Psoas muscle (tissue), 8 donors: ENCODE measurements at places on chromosomes 7 and 10. TPM values are rescaled to one million over a fixed set of nuclear protein-coding genes. Genes with fewer than 3 reads are reported as not detected.

Gene ASAH2
- total RNA-seq: 0.18 TPM

DNA sequence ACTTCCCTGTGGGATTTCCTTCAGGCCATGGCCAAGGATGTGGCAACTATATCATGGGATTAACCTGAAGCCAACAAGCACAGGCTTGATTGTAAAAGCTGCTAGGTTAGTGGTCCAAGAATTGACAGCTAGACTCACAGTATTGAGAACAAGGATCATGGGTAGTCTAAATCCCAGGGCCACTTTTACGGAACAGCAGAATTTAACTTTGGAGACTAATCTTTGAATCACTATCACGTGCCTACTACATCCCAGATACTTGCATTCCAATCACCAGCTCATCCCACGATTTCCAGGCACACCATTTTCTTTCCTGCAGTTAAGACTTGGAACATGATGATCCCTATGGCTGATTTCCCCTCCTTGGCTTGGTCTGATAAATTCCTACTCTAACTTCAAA is 65.6 kb upstream of the ADO start:
- H3K4me1 ChIP-seq: no peaks in the 10 kb centered on the region
- no peak overlapping the region for H3K4me3 ChIP-seq
- no peak overlapping the region for H3K27ac ChIP-seq
- DNase-seq: no peak
- no peaks in the 10 kb centered on the region for H3K36me3 ChIP-seq

GRCh38 chr7:157022681-157023588 is 12.5 kb upstream of the MNX1 start:
- no peaks in the 10 kb centered on the region for H3K36me3 ChIP-seq
- H3K4me1 ChIP-seq: peaks cover 16% of the 10 kb centered on the region
- H3K27ac ChIP-seq: no peak overlapping the region
- no peak for DNase-seq
- no peak overlapping the region for H3K4me3 ChIP-seq
- peaks cover 93% of the 10 kb centered on the region for H3K27me3 ChIP-seq

Gene NME8
- total RNA-seq: not detected

Gene NPY4R2
- not detected for total RNA-seq

Gene STAMBPL1
- 1.1 TPM for total RNA-seq

DNA sequence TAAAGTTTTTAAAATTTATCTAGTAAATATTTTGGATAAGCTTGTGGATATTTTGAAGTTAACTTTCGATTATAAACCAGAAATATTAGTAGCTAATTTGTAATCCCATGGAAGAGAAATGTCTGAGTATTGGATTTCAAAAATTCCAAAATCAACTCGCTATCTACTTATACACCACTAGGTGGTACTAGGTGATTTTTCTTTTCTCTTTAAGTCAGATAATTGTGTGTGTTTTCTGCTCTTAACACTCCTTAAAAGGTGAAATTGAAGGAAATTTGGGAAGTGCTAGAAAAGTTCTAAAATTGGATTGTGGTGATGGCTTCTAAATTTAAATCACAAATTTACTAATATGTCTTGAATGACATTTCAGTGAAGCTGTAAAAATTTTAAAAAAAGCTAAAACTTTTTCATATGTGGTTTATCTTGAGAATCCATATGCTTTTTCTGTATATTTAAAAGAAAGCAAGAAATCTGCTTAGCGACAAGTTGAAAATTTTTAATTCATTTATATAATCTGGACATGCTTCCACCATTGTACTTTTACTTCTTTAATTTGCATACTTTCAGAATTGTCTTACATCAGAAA is 90.2 kb downstream of the IPMK start:
- no peak overlapping the region for H3K4me3 ChIP-seq
- no peak overlapping the region for H3K27ac ChIP-seq
- no peaks in the 10 kb centered on the region for H3K36me3 ChIP-seq
- no peaks in the 10 kb centered on the region for H3K4me1 ChIP-seq

DNA sequence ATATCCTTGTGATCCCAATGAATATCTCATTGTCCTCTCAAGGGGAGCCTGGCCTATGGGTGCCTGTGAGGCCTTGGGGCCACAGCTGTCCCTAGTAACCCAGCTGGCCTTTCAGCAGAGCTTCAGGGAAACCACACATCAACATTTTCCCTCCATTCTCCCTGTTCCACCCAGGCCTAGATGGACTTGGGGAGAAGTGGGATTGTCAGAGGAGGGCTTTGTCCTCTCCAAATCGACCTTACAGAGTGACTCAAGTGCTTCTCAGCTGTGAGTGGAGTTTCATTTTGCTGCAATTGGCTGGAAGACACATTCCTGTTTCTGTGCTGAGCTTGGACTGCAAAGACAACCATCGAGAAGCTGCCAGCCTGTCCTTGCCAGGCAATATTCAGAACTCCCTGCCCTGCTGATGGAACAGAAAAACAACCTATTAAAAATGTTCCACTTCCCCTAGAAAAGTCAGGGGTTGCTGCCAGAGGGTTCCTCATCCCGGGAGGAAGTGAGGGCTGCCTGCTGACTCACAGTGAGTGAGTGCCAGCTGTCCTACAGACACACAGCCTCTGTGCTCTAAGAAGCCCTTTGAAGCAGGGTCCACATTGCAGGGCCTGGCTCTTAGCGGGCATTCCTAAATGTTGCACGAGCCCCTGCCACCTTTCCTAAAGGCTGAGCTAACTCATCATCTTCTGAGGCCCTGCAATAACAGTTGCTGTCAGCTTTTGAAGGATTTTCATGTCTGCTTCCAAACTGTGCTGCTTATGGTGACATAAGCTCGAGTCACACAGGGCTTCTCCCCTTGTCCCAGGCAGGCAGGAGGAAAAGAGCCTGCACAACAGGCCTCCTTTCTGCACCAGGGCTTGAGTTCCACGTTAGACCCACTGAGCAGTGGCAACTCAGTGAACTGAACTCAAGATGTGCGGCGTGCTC is 20.5 kb downstream of the STRA8 start:
- no peaks in the 10 kb centered on the region for H3K27me3 ChIP-seq
- peak; percentile 77 for DNase-seq
- H3K4me1 ChIP-seq: peaks cover 28% of the 10 kb centered on the region

Gene ASZ1
- not detected for total RNA-seq

Gene KLF14
- 0.54 TPM for total RNA-seq

Gene SPDYE1
- not detected for total RNA-seq

DNA sequence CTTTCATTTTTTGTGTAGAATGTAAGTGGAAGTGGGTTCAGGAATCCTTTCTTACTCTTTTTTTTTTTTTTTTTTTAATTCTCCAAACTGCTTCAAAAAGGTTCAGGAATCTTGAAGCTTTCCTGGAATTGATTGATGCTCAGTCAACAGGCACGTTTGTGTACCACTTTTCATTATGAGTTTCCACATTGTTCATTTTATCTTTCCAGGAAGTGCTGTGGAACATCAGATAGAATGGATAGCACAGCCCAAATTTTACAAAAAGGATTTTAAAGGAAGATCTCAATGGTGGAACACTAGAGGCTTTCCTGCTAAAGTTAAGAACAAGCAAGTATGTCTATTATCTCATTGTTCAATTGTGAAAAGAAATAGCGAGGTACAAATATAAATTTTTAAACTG is 1.9 kb upstream of the PPP1R35 start:
- no peaks in the 10 kb centered on the region for H3K36me3 ChIP-seq
- peak overlapping the region; percentile 2 for H3K27ac ChIP-seq
- no peaks in the 10 kb centered on the region for H3K27me3 ChIP-seq
- DNase-seq: no peak

GRCh38 chr7:107564553-107565298 is 955 bp downstream of the DUS4L start:
- peak overlapping the region; percentile 93 for H3K27ac ChIP-seq
- peak overlapping the region; percentile 84 for H3K4me3 ChIP-seq
- no peaks in the 10 kb centered on the region for H3K27me3 ChIP-seq
- no peak for DNase-seq

DNA sequence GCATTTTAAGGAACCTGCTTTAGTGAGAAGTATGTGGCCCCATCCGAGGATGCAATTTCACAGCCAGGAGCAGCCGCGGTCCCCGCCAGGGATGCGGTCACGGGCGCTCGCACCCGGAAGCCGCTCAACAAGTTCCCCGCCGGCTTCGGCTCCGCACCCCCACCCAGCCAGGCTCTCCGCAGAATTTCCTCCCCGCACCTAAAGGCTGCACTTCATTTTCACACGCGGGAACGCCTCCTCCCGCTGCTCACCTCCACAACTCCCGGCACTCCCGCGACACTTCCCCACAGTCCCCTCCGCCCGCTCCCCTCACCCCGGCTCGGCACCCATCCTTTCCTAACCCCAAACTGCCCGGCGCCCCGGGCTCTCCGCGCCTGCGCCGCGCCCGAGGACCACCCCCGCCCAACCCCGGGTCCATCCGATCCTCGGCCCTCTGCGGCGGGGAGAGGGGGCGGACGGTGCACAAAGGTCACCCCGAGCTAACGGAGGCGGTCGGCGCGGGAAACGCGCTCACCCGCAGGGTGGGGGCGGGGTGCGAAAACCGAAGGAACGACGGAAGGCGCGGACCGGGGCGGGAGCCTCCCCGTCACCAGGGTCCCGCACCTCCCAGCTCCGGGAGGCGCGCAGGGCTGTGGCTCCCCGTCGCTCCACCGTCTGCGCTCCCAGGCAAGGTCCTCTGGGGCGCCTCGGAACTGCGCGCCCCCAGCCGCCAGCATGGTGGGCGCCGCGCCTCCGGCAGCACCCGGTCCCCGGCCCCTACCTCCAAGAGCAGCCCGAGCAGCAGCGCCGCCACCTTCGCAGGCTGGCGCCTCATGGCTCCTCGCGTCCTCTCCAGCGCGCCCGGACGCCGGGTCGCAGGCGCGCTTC is 558 bp downstream of the VOPP1 start:
- DNase-seq: peak; percentile 68
- H3K27me3 ChIP-seq: no peaks in the 10 kb centered on the region
- peak overlapping the region; percentile 92 for H3K27ac ChIP-seq

Gene ZC3HAV1L
- total RNA-seq: 2.3 TPM

GRCh38 chr7:104137971-104138370 is 69.8 kb downstream of the ORC5 start:
- H3K4me3 ChIP-seq: no peak overlapping the region
- no peak overlapping the region for H3K27ac ChIP-seq
- peaks cover 13% of the 10 kb centered on the region for H3K36me3 ChIP-seq
- H3K27me3 ChIP-seq: no peaks in the 10 kb centered on the region
- peaks cover 5% of the 10 kb centered on the region for H3K4me1 ChIP-seq
- no peak for DNase-seq

DNA sequence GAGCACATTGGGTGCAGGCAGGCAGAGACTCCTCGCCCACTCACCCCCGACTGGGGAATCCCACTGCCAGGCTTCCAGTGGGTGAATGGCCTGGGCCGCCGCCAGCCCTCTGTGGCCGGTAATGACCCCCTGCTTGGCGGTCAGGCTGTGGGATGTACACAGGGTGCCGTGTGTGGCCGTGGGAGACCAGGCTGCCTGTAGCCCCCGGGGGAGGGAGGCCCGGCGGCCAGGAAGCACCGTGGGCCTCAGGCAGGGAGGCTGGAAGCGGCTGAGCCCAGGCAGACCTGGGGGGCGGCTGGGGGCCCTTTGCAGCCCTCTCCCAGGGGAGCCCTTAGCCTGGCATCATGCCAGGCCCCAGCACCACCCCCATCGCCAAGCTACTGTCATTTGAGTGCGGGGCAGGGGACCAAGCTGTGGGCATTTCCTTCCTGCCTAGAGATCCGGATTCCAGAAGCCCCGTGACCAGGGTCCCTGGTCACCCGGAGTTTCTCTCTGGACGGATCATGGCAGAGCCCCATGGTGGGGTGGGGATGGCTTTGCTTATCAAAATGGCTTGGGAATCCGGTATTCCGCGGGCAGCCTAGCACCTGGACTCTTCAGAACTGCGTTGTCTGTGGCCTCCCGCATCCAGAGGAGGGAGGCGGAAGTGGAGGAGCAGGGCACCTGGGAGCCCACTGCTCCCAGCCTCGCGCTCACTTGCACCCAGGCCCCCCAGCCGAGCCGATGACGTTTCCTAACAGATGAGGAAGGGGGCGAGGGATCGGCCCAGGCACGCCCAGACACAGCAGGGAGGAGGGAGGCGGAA is 1.1 kb downstream of the TTYH3 start:
- peak; percentile 61 for DNase-seq
- H3K27ac ChIP-seq: peak overlapping the region; percentile 61
- H3K36me3 ChIP-seq: no peaks in the 10 kb centered on the region
- peaks cover 36% of the 10 kb centered on the region for H3K4me1 ChIP-seq
- H3K4me3 ChIP-seq: peak overlapping the region; percentile 86

- H3K27me3 ChIP-seq: no peaks in the 10 kb centered on the region
- H3K4me3 ChIP-seq: peak overlapping the region; percentile 89
- H3K36me3 ChIP-seq: no peaks in the 10 kb centered on the region
Measured at GRCh38 chr7:24572393-24572996, 757 bp upstream of the PALS2 start.

DNA sequence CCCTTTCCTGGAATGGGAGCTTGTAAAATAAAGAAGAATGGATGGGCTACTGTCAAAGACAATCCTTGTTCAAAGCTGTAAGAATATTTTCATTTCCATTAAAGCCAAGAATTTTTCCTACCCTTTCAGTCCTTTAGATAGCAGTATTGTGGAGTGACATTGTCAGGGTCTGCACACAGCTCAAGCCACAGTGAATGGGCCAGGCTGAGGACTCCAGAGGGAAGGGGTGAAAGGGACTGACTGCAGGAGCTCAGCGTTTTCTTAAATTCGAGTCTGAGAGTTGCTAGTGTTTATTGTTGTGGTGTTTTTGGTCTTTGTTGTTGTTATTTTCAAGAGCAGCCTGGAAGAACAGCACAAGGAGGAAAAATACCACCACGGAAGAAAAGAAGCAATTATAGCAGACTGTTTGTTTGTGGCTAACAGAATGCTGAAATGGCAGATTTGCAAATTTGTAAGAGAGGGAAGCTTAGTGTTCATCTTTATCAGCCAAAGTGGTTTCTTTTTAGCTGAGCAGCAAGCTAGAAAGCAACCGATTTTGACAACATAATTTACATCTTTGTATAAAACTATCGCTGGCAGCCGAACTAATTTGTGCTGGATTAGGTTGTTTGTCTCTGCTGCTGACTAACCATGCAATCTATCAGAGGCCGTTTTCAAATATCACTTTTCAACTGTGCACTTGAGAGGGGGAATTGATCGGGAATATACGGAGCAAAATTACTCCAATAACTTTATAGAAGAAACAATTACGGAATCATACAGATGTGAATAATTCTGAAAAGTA is 192.1 kb downstream of the LRMDA start:
- H3K27ac ChIP-seq: no peak overlapping the region
- DNase-seq: no peak

GRCh38 chr7:63080831-63081230 is 917.8 kb upstream of the ZNF722 start:
- H3K27me3 ChIP-seq: no peaks in the 10 kb centered on the region
- no peak overlapping the region for H3K4me3 ChIP-seq
- no peak for DNase-seq
- H3K4me1 ChIP-seq: no peaks in the 10 kb centered on the region
- H3K27ac ChIP-seq: no peak overlapping the region

DNA sequence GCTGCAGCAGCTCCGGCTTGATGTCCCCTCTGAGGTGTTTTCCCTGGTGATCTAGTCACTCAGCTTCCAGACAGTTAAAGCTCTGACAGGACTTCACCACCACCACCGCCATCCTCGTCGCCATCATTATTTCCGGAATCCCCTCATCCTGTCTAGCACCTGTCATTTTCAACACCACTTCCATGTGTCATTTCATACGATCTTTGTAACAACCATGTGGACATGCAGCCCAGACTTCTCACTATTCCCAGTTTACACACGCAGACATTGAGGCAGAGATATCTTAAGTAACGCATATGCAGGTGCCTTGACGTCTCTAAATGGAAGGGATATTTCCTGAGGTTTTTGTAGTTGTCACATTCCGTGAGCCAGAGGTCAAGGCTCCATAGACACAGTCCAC is 530.6 kb upstream of the FOXK1 start:
- H3K36me3 ChIP-seq: no peaks in the 10 kb centered on the region
- H3K4me1 ChIP-seq: no peaks in the 10 kb centered on the region
- no peak overlapping the region for H3K27ac ChIP-seq
- no peak overlapping the region for H3K4me3 ChIP-seq

Gene DOCK4
- 7.1 TPM for total RNA-seq
